ENCODE measurements at places on chromosomes 1 and 21. TPM values are rescaled to one million over a fixed set of nuclear protein-coding genes. Genes with fewer than 3 reads are reported as not detected.

Gene LRRC38
- 40.7 TPM for polyA plus RNA-seq

DNA sequence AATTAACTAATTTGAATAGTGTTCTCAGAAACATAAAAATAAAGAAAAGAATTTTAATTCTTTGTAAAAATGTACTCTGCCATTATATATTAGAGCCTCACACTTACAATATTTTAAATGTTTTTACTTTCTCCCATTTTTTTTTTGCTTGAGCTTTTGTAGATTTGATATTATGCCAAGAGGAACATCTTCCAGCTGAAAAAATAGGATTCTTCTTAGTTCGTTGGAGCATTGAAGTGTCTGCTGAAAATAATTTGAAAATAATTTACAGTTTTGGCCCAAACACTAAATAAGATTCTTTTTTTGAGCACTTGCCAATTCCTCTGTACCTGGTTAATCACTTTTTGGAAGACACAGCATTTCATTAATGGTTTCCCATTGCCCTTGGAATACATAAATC is 175.0 kb upstream of the COL11A1 start:
- DNase-seq = peak; percentile 27

GRCh38 chr1:185654952-185655314 is 79.3 kb upstream of the HMCN1 start:
- DNase-seq = no peak

DNA sequence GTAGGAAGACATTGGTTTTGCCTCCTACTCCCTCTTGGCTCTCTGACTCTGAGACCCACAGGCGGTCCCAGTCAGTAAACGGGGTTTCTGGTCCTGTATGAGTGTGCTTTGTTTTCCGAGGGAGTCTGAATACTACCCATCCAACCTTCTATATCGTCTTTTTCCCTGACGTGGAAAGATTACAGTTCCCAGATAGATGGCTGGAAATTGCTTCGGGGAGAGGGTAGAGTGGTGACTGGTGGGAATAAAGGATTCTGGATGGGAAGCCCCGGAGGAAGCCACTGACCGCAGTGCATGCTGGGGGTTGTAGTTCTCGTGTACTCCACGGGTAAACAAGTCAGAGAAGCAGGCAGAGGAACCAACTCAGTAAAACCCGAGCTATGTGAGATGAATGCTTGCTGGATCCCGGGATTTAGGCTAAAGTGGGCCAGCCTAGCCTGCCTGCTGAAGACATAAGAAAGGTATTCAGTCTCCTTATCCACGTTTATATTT is 66.2 kb upstream of the IRF2BP2 start:
- DNase-seq = peak; percentile 80

DNA sequence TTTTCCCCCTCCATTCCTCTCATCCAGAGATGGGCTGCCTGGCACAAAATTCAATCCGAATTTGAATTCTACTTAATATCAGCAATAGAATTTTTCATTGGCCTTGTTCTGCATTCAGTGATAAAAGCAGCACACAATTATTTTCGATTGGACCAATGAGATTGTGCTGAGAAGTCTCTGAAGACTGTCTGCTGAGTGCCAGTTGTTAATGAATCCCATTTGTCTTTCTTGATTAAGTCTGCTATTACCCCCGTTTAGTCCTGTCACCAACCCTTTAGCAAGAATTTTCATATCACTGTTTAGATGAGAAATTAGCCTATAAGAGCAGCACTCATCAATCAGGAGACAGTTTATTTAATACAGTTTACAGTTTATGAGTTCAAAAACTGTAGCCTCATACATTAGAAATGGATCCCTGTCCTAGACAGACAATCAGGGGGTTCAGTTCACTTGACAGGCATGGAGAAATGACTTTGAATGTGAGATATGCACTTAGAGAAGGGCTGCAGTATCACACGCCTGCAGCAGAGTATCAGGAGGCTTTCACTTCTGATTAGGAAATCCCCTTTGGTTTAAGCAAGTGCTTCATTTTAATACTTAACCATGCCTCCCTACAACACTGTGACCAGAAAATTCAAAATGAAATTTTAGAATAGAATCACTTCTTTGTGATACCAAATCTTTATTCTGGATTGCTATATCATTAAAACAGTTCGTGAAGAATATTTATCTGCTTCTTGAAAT is 304.7 kb upstream of the PTBP2 start:
- DNase-seq = no peak

Gene RHBDL2
- polyA plus RNA-seq = 0.60 TPM

Gene CLDN8
- polyA plus RNA-seq = not detected

Gene CRP
- not detected for polyA plus RNA-seq

GRCh38 chr1:117493906-117494305 is 111.9 kb upstream of the TENT5C start:
- DNase-seq = no peak

GRCh38 chr1:189619682-189620332 is 857.9 kb downstream of the BRINP3 start:
- no peak for DNase-seq

Gene RGS5
- 30.6 TPM for polyA plus RNA-seq

Gene LAMTOR2
- 36.4 TPM for polyA plus RNA-seq

GRCh38 chr1:3548156-3548893 is 63.0 kb downstream of the MEGF6 start:
- DNase-seq = no peak

- no peak for DNase-seq
Observed at GRCh38 chr21:22691658-22692057, 1693.4 kb downstream of the NCAM2 start.

Gene UBL4B
- not detected for polyA plus RNA-seq

DNA sequence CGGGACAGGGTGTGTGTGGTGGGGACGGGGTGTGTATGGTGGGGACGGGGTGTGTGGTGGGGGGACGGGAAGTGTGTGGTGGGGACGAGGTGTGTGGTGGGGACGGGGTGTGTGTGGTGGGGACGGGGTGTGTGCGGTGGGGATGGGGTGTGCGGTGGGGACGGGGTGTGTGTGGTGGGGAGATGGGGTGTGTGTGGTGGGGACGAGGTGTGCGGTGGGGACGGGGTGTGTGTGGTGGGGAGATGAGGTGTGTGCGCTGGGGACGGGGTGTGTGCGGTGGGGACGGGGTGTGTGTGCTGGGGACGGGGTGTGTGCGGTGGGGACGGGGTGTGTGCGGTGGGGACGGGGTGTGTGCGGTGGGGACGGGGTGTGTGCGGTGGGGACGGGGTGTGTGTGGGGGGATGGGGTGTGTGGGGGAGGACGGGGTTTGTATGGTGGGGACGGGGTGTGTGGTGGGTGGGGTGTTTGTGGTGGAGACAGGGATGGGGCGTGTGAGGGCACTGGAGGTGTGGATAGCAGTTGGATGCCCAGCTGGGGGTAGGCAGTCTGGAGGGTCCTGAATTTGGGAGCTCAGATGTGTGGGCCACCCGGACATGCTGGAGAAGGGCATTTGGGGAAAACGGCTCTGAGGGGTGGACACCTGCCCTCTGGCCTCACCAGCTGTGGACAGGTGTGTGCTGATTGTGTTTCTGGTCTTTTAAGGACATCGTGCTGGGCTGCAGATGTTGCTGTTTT is 16.9 kb downstream of the IBA57 start:
- DNase-seq = no peak

Gene CTTNBP2NL
- 12.5 TPM for polyA plus RNA-seq

Gene CENPF
- 34.6 TPM for polyA plus RNA-seq

- no peak for DNase-seq
Observed at GRCh38 chr1:39427912-39428311, 63.5 kb upstream of the BMP8A start.

GRCh38 chr1:165424454-165425216 is 20.3 kb downstream of the RXRG start:
- DNase-seq = peak; percentile 46

Gene RXFP4
- not detected for polyA plus RNA-seq

DNA sequence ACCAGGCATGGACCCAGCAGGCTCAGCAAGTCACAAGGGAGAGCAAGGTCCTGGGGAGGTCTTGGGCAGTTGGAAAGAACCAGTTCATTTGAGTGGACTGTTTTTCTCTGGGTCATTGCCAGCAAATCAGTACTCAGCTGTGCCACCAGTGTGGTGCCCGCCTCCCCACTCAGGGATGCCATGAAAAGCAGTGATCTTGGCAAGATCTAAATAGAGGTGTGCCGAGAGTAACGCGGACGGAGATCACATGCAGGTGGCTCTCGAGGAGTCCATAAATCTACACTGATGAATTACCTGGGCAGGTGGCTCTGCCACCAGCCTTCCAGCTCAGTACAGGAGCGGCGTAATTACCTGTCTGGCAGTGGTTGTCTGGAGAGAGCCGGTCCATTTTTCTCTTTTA is 642.2 kb downstream of the PTPRU start:
- no peak for DNase-seq

DNA sequence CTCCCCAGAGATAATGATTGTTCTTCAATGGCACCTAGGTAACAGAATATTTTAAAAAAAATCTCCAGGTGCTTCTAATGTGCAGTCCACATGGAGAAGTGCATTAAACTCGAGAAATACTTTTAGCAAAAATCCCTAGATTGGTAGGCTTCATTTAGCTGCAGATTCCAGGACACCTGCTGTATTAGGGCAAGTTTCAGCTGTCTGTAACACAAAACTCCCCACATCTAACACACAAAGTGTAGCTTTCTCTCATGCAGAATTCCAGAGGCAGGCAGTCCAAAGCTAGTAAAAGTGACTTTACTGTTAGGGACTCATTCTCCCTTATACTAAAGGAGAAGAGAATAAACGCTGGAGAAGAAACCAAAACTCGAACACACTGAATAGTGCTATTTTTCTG is 1414.3 kb upstream of the B3GALT2 start:
- no peak for DNase-seq

Gene PADI2
- polyA plus RNA-seq = 90.0 TPM

Gene PTPRU
- polyA plus RNA-seq = 19.7 TPM

DNA sequence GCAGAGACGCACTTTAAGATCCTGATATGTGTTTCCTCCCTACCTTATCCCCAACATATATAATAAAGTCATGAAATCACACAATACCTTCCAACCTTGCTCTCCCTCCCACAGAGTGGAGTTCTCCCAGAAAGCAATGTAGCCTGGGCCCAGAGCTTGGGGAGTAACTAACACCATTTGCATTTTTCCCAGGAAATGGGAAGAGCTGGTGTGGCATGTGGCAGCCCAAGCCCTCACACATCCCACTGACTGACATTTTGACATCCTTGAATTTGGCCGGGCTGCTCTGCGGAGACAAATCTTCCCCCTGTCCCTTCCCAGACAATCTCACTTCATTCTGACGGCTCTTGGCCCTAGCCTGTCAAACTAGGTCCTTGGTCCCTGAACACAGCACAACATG is 37.0 kb upstream of the ATP2B4 start:
- DNase-seq = no peak

DNA sequence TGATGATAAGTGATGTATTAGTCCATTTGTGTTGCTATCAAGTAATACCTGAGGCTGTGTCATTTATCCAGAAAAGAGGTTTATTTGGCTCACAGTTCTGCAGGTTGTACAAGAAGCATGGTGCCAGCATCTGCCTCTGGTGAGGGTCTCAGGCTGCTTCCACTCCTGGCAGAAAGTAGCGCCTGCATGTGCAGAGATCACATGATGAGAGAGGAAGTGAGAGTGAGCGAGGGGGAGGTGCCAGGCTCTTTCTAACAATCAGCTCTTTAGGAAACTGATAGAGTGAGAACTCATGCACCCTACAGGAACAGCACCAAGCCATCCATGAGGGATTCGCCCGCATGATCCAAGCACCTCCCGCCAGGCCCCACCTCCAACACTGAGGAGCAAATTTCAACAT is 2.2 kb upstream of the FHAD1 start:
- no peak for DNase-seq

Gene TNFRSF1B
- polyA plus RNA-seq = 11.7 TPM

DNA sequence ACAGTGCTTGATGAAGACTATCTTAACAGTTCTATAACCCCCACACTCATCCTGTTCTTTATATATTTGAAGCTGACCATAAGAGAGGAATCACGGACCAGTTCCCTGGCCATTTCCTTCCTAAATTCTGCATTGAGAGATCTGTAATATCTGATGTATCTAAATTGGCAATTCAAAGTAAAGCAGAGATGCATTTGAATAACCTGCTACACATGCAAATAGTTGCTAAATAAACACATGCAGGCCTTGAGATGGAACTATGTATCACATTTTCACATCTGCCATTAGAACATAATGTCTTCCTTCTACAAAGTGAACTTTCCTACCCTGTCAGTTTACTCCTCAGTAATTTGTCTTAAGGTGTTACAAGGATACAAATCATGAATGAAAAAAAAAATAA is 20.4 kb upstream of the PGBD2 start:
- DNase-seq = no peak

- no peak for DNase-seq
Observed at GRCh38 chr1:11703357-11704193, 12.1 kb downstream of the DRAXIN start.

- no peak for DNase-seq
Observed at GRCh38 chr1:55572878-55573734, 357.9 kb upstream of the USP24 start.

DNA sequence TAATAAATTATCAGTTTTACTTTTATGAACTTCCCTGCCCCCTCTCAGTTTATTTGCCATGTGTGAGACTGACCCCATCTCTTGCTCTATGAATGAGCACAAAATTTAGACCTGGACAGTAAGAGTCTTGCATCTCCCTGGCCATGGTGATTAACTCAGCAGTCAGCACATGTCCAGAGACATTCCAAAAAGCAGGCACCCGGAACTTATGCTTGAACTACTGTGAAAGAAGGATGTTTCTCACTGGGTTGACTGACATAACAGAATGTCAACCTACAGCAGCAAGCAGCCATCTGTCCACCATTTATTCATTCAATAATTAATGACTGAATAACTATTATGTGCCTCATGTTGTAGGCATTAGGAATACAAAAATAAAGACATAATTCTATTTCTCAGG is 11.3 kb upstream of the SEC16B start:
- no peak for DNase-seq

DNA sequence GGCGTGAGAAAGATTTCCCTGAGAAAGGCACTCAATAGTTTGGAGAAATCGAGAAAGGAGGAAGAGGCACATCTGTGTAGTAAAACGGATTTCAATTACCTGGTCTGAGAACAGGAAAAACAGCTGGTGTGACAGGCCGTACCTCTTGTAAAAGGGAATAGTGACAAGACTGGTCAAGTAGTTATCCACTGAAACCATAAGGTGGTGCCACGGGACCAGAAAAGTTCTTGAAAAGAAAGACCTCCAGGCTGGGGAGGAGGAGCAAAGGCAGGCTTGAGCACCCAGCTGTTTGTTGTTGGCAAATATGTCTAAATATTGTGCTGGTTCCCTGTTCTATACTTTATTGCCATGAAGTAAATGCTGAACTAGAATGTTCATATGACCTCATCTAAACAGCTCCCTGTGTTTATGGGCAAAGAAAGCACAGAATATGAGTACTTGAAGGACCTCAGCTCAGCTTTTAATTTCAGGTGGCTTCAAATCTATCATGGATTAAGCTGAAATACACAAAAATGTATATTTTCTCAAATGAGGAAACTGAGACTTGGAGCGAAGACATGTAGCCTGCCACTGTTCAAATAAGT is 4.0 kb downstream of the HAO2 start:
- DNase-seq = peak; percentile 38

GRCh38 chr1:209569455-209570207 is 13.9 kb upstream of the CAMK1G start:
- peak; percentile 67 for DNase-seq

Gene IL22RA1
- polyA plus RNA-seq = not detected
